Ureter (tissue), 1 donor: ENCODE measurements at places on chromosomes 13 and 19. TPM values are rescaled to one million over a fixed set of nuclear protein-coding genes. Genes with fewer than 3 reads are reported as not detected.

DNA sequence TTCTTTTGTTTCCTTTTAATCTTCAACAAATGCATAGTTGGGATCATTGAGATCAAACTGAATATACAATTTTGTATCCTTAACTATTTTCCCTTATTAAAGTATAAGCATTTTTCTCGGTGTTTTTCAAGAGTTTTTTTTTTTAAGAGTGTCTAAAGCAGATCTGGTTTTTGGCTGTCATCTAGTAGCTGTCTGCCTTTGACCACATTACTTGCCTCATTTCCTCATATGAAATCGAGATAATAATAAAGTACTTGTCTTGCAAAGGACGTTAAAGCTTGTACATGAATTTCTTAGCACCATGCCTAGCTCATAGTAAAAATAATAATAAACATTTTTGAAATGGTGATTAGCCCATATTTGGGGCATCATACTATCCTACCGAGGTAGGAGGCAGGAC, 121.2 kb downstream of the PDS5B start:
- no peak for DNase-seq

GRCh38 chr13:53807251-53807834, 778.7 kb downstream of the OLFM4 start:
- no peak for DNase-seq

- DNase-seq = no peak
These were observed 38.8 kb downstream of the SERP2 start for GRCh38 chr13:44412346-44412935.

DNA sequence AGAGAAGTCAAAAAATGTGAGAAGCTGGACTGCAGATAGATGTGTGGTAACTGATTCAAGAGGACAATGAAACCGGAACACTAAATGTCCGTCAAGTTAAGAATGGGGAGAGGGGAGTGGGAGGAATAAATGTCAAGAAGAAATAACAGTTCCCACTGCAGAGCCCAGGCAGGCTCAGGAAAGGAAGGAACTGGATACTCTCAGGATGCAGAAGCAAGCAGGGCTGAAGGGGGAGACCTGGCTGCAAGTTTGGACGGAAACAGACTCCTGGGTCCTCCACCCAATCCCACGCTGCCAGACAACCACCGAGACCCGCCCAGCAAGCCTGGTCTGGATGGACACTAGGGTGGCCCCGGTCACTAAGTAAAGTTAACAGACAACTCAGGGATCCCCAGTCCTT, 18.1 kb downstream of the TUBGCP3 start:
- DNase-seq = no peak

GRCh38 chr19:12647490-12648071, 19.0 kb downstream of the MAN2B1 start:
- DNase-seq = peak; percentile 77

DNA sequence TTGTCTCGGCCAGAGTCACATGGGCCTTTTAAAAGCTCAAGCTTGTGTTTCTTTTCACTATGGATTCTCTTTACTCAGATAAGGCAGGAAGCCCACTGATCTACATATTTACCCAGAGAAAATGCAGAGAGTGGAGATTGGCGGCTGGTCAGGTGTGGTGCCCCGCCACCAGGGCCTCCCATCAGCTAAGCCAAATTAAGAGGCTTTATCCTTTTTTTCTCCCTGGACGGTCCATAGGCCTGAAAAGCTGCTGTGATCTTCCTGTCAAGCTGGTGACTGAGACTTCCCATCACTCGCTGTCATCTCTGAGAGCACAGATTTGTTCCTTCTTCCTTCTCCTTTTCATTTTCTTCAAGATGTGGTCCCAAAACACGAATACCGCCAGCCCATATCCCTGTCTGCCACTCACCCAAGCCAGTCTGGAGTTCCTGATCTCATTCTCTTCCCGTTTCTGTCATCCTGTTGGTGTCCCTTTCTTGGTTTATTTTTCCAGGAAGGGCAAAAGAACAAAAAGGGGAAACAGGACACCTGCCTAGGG, 1.9 kb downstream of the SAFB start:
- DNase-seq = no peak

DNA sequence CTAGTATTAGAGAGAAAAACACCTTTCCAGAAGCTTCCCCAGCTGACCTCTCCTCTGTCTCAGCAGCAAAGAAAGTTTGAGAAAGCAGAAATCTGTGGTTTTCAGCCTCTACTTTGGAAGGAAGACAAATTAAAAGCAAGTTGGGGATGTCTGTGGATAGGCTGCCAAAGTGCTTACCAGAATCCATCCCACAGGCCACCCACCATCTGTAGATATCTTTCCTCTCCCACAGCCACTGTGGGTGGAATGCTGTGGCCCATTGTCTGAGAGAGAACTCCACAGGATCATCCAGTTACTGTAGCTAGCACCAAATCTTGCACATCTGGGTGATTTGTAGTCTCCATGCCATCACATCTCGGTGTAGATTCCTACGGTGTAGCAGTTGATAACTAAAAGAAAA, 133.5 kb downstream of the DNAJC15 start:
- no peak for DNase-seq

DNA sequence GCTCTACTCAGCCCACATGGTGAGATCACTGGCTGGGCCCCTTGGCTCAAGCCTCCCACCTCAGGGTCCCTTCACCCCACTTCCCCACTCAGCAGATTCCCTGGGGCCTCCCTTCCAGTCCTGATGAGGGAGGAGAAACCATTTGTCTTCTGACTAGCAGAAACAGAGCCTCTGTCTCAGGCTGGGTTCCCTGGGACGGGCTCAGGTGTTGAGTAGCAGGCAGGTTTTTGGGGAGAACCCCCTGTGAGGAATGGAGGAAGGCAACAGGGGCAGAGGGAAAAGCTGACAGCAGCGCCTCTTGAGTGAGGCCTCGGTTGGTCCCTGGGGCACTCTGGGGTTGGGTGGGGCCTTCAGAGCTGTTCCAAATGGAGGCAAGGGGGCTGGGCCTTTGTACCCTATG, 452.2 kb downstream of the TSHZ3 start:
- no peak for DNase-seq

Gene GPC5
- 0.39 TPM for total RNA-seq

Gene THOP1
- 45.2 TPM for total RNA-seq

Gene USE1
- 20.2 TPM for total RNA-seq

Gene SUGP1
- 51.8 TPM for total RNA-seq
